ENCODE measurements at places on chromosomes 3 and 15.

- no peak for DNase-seq
Measured at GRCh38 chr15:49990835-49991545, 128.0 kb downstream of the ATP8B4 start.

DNA sequence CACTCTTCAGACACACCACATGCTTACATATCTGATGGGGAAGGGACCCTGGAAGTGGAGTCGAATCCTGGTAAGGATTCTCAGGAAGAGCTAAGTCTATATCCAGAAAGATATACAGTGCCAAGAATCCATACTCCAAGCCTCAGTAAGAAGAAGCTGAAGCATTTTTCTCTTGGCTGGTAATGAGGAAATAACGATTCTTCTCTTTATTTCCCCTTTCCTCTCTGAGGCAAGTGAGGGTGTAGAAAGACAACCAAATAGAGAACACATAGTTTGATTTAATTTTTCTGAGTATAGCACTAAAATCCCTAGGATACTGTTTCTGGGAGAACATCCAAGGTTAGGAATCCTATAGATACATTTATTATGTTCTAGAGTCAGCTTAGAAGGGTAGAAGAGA, 857.3 kb downstream of the TUSC7 start:
- DNase-seq, result no peak

DNA sequence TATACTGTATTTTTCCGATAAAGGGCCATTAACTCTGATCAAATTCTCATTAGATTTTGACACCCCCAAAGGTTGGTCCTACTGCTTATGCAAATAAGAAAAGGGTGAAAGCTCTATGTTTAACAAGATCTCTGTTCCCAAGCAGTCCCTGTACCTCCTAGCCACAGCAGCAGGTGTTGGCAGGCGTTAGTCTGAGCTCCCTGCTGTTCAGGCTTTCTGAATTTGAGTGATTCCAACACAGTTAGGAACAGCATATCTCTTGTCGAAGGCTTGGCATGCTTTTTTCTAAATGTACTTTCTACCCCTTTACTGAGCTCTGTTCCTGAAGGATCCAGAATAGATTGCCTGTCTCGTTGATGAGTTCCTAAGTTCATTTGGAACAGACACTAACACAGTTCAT, 42.3 kb downstream of the MITF start:
- DNase-seq, result no peak

- no peak for DNase-seq
Measured at GRCh38 chr3:37753428-37753827, 108.3 kb upstream of the CTDSPL start.

DNA sequence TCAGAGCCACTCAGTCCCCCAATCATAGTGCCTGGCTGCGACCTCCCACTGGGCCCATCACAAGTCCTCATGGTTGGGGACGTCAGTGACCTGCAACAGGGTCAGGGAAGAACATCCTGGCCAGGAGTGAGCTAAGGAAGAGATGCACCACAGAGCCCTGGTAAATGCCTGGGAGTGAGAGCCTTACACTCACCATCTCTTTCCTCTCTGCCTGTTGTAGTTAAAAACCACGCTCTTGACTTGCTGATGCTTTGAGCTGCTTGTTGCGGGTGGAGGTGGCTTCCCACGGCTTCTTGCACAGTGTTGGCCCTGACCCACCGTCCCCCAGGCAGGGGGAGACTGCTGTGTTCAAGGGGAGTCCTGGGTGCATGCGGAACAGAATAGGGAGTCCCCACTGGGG, 91.1 kb upstream of the RGMA start:
- no peak for DNase-seq

GRCh38 chr15:68209735-68210408, 4.7 kb upstream of the CALML4 start:
- no peak for DNase-seq

DNA sequence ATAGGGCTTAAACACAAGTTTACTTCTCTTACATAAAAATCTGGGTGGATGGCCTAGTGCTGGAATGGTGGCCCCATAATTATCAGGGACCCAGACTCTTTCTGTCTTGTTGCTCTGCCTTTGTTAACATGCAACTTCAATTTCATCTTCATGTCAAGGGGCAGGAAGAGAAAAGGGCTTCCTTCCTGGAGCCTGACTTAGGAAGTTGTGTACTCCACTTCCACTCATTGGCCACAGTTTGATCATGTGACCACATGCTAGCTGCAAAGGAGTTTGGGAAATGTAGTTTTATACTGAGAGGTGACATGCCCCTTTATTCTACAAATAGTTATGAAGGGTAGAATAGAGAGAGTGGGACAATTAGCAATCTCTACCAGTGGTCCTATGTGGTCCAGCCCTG, 39.3 kb downstream of the RHCG start:
- no peak for DNase-seq

GRCh38 chr15:44694416-44694815, 16.7 kb downstream of the PATL2 start:
- DNase-seq, result no peak

DNA sequence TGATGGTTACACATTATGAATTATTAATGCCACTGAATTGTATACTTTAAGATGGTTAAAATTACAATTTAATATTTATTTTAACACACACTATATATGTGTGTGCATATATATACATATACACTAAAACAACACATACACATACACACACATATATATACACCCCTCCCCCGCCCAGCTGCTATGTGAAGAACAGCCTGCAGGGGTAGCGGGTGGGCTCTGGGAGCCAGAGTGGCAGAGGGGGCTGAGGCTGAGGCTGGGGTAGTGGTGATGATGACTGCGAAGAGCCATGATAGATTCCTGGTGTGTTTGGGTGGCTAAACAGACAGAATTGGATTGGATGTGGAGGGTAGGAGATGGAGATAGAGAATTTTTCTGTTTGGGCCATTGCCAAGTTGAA, 39.4 kb upstream of the APEH start:
- no peak for DNase-seq

- no peak for DNase-seq
Measured at GRCh38 chr15:90901175-90902039, 1.7 kb upstream of the MAN2A2 start.

- DNase-seq, result no peak
Measured at GRCh38 chr15:71261418-71261817, 146.1 kb downstream of the THSD4 start.

DNA sequence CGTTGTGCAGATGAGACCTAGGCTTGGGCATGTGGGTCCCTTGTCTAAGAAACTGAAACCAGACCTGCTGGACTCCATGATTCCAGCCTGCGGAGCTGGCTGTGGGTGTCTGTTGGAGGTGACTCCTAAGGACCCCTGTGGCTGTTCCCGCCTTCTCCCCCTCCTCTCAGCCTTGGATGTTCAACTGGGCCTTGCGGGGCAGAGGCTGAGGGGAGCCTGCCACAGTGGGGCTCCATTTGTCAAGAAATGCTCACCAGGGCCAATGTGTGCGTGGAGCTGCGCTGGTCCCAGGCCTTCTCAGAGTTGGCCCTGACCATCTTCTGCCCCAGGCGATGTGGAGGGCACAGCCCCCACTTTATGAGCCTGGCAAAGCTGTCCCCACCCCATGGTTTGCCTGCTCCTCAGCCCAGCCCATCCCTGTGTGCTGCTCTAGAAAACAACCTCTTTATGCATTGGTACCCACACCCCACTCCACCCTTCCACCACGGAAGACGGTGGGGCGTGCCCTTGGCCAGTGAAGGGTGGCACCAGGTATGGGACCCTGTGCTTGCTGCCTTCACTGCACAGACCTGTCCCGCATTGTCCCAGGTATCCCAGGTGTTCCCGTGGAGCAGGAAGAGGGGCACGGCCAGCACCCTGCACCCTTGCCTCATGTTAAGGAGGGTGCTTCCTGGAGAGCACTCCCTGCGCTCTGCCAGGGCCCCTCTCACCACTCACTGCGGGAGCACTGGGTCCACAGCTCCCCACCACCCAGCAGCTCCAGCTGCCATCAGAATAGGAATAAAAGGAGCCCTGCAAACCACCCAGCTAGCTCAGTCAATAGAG, 7.9 kb downstream of the MESP2 start:
- DNase-seq, result no peak

- no peak for DNase-seq
Measured at GRCh38 chr15:54566654-54567053, 588.4 kb downstream of the UNC13C start.

- DNase-seq, result no peak
Measured at GRCh38 chr3:14846226-14846880, 27.6 kb downstream of the FGD5 start.

GRCh38 chr3:189260556-189261493, 89.1 kb downstream of the TPRG1 start:
- no peak for DNase-seq

GRCh38 chr15:67977414-67978089, 76.6 kb upstream of the PIAS1 start:
- DNase-seq, result no peak

DNA sequence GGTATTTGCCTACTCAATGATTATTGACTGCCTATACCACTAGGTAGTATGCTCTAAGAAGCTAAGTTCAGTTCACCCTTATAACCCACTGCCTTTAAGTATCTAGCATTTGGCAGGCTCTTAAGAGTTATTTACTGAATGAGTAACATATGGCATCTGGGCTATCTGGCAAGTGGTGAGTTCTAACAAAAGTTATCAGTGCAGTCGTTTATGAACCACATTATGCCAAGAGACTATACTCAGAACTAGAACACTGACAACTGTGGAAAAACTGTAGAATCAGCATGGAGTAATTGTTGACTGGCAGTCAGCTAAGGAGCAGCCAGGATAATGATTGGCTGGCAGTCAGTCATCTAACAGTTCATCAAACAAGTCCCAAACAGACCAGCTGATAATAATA, 25.8 kb downstream of the RAF1 start:
- no peak for DNase-seq

DNA sequence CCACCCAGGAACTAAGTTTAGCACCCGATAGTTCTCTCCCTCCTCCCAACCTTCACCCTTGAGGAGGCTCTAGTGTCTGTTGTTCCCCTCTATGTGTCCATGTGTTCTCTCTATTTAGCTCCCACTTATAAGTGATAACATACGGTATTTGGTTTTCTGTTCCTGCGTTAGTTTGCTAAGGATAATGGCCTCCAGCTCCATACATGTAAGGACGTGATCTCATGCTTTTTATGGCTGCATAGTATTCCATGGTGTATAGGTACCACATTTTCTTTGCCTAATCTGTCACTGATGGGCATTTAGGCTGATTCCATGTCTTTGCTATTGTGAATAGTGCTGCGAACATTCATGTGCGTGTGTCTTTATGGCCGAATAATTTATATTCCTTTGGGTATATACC, 66.9 kb upstream of the TRA2B start:
- no peak for DNase-seq

- DNase-seq, result peak; percentile 63
Measured at GRCh38 chr3:17195192-17195611, 310.4 kb downstream of the PLCL2 start.

DNA sequence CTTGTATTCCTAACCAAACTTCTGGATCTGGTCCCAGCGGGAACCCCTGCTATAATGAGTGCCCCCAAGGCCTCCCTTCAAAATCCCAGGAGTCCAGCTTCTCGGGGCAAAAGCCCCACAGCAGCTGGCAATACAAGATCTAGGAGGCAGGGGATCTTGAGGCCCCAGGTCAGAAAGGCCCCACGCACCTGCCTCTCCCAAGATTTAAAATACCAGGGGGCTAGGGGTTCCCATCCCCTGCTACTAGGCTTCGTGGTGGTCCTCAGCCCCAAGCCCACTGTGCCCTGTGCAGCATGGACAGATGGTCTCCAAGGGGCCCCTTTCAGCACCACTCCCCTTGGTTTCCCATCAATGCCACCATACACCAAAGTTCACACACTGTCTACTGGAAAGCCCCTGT, 15.8 kb upstream of the CYP11A1 start:
- DNase-seq, result no peak

- DNase-seq, result no peak
Measured at GRCh38 chr3:113194823-113195401, 16.4 kb upstream of the BOC start.

DNA sequence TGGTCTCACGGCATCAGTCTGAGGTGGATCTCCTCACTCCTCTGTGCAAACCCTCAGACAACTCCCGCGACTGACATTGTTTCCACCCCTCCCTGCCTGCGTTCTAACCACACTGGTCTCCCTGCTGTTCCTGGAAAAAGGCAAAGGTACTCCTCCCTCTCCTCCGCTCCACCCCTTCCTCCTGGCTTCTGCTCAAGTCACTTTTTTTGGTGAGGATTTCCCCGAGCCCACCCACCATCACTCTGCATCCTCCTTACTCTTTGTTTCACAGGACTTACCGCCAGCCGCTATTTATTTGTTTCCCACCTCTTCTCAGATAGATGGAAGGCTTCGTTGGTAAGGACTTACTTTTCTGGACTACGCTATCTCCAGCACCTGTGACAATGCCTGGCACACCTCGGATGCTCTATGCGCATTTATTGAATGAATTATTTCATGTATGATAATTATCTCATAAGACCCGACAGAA, 25.6 kb downstream of the PRR23E start:
- no peak for DNase-seq

DNA sequence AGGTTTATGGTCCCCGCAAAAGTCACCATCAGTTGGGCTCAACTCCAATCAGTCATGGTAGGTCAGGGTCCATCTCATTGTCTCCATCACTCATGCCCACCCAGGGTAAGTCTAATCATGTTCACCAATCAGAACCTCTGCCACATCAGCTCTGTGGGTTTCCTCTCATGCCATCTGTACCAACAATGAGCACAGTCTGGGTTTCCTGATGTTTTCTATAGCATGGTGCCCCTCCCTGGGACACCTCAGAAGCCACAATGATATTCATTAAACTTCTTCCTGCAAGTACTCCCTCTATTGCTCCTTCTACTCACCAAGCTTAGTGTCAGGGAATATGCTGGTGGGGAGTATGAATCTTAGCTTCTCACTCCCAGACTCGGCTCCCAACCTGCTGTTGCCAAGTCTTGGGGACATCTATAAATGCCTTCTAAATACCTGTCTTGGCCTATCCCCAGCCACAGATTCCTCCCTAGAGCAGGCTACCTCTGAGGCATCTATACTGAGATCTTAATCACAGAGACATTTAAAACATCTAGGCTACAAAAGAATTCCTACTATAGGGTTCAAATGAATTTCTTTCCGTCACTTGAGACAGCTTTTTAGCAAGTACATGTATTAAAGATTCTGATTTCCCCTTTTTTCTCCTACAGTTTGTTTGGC, 5.0 kb upstream of the CCR2 start:
- no peak for DNase-seq

DNA sequence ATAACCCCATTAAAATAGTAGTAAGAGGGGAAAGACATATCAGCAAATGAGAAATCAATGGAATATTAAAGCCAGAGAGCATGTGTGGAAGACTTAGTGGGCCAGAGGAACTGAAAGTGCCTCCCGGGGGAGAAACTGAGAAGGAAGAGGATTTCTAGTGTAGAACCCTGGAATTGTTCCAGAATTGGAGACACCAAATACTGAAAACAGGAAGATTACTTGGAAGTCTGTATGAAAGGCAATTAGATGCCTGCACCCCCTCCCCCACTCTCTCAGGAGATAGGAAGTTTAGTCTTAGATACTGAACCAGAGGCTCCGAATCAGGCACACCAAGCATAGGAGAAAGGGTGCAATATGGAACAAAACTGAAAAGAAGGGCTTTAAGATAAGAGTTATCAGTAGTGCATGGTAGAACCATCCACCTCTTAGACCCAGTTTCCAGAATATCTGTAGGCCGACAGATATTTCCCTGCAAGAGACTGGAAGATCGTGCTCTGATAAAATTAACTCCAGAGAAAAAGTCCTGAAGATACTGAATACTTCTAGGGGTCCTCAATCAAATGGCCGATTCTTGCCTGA, 32.4 kb downstream of the KLHL18 start:
- no peak for DNase-seq

- DNase-seq, result peak; percentile 91
Measured at GRCh38 chr3:158925021-158925420, 123.2 kb downstream of the MFSD1 start.

GRCh38 chr3:140276703-140277102, 341.7 kb downstream of the CLSTN2 start:
- DNase-seq, result no peak

All from NCI-H2081 treated with DMSO at 0.1 percent for 48 hours (cell line).